ENCODE measurements at places on chromosomes 11 and 22.

- DNase-seq, result no peak
- H3K4me3 ChIP-seq, result no peak overlapping the region
- H3K36me3 ChIP-seq, result no peaks in the 10 kb centered on the region
- H3K4me1 ChIP-seq, result no peaks in the 10 kb centered on the region
- H3K27me3 ChIP-seq, result no peaks in the 10 kb centered on the region
- no peak overlapping the region for H3K27ac ChIP-seq
Measured at GRCh38 chr11:112255067-112255720, 5.5 kb downstream of the PLET1 start.

DNA sequence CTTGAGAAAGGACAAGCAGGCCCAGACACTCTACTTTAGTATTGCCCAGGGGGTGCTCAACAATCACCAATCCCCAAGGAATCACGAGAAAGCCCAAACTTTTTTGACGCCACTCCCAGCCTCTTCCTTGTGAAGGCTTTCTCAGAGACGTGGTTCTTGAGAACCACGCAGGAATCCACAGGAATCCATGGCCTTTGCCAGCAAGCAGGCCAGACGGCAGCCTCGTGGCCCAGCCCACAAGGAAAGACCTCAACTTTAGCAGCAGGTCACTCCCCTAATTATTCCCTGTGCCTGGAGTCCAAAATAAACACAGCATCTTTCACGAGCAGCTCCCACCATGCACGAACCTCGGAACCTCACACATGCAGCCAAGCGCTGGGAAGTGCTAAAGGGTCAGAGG, 104.2 kb downstream of the WT1 start:
- no peaks in the 10 kb centered on the region for H3K36me3 ChIP-seq
- no peak for DNase-seq
- no peaks in the 10 kb centered on the region for H3K4me1 ChIP-seq
- H3K27ac ChIP-seq, result no peak overlapping the region
- H3K27me3 ChIP-seq, result no peaks in the 10 kb centered on the region

DNA sequence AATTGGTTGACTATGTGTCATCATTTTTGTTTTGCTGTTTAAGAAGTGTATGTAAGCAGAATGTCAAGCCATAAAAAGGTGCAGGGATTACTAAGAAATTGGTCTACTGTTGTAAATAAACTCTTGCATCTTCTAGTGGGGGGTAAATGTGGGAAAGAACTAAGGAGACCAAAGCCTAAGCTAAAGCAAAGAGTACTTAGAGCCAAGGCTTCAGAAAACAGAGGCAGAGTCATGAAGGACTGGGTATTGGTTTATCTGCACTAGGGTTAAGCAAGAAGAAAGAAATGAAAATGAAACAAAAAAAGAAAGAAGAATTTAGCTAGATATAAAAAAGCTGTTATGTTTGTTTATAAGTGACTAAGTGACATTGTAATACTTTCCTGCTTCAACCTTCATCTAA, 628.1 kb downstream of the METTL15 start:
- no peak for DNase-seq
- H3K27me3 ChIP-seq, result no peaks in the 10 kb centered on the region
- H3K4me3 ChIP-seq, result no peak overlapping the region
- no peak overlapping the region for H3K27ac ChIP-seq
- H3K4me1 ChIP-seq, result no peaks in the 10 kb centered on the region

GRCh38 chr22:27223317-27224177, 566.2 kb downstream of the MIAT start:
- no peaks in the 10 kb centered on the region for H3K4me1 ChIP-seq
- H3K36me3 ChIP-seq, result no peaks in the 10 kb centered on the region
- DNase-seq, result no peak
- H3K27ac ChIP-seq, result no peak overlapping the region

DNA sequence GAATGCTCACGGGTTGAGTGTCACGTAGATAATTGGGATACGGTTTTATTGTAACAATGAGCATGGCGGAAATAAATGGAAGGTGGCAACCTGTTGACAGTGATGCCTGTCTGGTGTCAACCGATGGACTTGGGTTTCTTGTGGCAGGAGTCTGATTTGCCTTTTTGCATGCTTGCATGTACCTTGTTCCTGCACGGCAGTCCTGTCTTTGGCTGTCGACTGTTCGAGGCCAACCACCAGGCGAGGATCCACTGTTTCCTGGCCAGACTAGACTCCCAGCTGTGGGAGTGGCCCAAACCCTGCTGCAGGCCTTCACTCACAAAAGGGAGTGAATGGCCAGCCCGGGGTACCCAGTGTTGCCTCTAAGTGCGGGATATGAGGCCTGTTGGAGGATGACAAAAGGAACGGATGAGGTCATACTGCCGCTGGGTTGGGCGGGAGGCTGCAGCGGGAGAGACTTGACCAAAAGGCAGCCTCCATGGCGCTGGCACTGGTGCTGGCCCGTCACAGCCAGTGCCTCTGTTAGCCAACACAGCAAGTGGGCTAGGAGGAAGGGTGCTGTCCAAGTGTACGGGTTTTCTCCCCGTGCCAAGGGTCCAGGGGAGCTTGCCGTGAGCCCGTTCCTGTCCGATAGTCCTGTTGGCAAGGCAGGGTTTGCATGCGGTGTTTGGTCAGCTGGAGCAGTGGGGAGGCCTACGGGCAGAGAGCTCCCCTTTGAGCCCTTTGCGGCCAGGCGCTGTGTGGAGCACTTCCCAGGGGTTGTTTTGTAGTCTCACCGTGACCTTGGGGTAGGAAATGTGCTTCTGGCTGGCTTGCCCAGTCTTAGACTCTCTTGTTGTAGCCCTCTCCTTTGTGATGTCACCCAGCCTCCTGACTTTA, 974 bp downstream of the DGCR8 start:
- DNase-seq, result no peak
- H3K36me3 ChIP-seq, result peaks cover 9% of the 10 kb centered on the region
- H3K4me3 ChIP-seq, result peak overlapping the region; percentile 92
- peak overlapping the region; percentile 86 for H3K27ac ChIP-seq
- peaks cover 42% of the 10 kb centered on the region for H3K4me1 ChIP-seq

- no peaks in the 10 kb centered on the region for H3K36me3 ChIP-seq
- DNase-seq, result no peak
- H3K27me3 ChIP-seq, result no peaks in the 10 kb centered on the region
Measured at GRCh38 chr11:15146271-15147003, 31.7 kb downstream of the INSC start.

DNA sequence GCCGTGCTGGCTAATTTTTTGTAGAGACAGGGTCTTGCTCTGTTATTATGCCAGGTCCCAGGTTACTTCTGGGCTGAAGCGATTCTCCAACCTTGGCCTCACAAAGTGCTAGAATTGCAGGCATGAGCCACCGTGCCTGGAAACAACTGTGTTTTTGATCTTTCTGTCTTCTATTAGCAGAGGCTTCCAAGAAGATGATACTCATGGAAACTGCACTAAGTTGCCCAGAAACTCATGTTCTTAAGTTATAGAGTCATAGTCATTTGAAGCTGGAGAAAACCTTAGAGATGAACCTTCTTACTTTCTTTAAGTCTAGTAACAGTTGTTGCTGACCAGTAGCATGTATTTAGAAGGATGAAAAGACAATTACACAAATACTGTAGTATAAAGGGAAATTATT, 37.1 kb upstream of the HSPA8 start:
- no peak overlapping the region for H3K4me3 ChIP-seq
- no peak overlapping the region for H3K27ac ChIP-seq

- H3K27me3 ChIP-seq, result no peaks in the 10 kb centered on the region
- H3K36me3 ChIP-seq, result no peaks in the 10 kb centered on the region
- peak overlapping the region; percentile 57 for H3K27ac ChIP-seq
- no peak overlapping the region for H3K4me3 ChIP-seq
- no peak for DNase-seq
Measured at GRCh38 chr11:10379426-10379825, 74.6 kb downstream of the ADM start.

- H3K27me3 ChIP-seq, result no peaks in the 10 kb centered on the region
- no peak overlapping the region for H3K27ac ChIP-seq
- no peak for DNase-seq
- H3K4me3 ChIP-seq, result no peak overlapping the region
- no peaks in the 10 kb centered on the region for H3K4me1 ChIP-seq
Measured at GRCh38 chr11:6724013-6724412, 40.9 kb upstream of the MRPL17 start.

DNA sequence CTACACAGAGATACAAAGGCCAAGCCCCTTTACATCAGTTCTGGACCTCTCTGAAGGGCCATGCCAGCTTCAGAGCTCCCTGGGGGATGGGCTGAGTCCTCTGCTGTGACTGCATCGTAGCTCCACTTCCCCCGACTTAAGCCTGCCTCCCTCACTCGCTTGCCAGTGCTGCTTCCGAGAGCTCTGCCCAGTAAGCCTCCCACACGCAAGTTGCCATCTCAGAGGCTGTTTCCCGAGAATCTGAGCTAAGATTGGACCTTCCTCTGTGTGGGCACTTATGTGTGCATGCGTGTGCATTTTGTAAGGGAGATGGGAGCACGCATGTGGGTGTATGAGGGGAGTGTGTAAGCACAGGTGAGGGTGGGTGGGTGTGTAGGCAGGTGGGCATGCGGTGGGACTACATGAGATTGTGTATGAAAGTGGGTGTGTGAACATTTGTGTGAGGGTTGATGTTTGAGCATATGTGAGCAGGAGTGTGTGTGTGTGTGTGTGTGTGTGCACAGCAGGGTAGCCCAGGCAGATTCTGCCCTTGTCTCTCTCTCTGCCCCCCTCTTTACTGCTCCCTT, 163.0 kb upstream of the SYT13 start:
- DNase-seq, result no peak
- peaks cover 3% of the 10 kb centered on the region for H3K4me1 ChIP-seq

- H3K36me3 ChIP-seq, result no peaks in the 10 kb centered on the region
- no peak overlapping the region for H3K27ac ChIP-seq
- DNase-seq, result no peak
- no peaks in the 10 kb centered on the region for H3K4me1 ChIP-seq
- H3K4me3 ChIP-seq, result no peak overlapping the region
Measured at GRCh38 chr11:116509551-116509950, 263.2 kb downstream of the BUD13 start.

GRCh38 chr22:39962071-39962470, 1.9 kb downstream of the TMA7B start:
- no peaks in the 10 kb centered on the region for H3K36me3 ChIP-seq
- no peak overlapping the region for H3K4me3 ChIP-seq
- H3K27me3 ChIP-seq, result peaks cover 88% of the 10 kb centered on the region
- peaks cover 25% of the 10 kb centered on the region for H3K4me1 ChIP-seq
- DNase-seq, result no peak
- no peak overlapping the region for H3K27ac ChIP-seq

DNA sequence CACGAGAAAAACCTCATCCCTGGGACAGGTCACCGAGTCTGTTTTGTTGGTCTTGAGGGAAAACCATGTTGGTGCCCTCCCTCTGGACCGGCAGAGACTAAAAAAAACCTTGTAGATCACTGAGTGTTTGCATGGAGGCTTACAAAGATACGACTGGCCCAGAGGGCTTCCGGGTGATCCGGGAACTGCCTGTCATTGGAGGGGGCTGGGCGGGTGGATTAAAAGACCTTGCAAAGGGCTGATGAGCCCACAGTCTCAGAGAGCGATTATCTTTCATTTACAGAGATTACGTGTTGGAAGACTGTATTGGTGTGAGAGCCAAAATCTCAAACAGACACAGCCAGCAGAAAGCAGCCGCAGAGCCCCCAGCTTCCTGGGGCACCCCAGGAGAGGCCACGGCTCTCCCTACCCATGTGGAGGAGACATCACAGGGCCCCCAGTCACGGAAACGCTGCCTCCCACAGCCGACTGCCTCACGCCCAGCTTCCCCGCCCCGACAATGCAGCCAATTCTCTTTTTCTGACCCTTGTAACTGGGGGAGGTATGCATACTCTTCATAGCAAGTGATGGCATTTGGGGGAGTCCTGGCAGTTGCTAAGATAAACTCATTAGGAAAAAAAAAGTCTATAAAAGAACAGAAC, 426.4 kb downstream of the CTTN start:
- H3K4me1 ChIP-seq, result no peaks in the 10 kb centered on the region
- DNase-seq, result no peak
- peak overlapping the region; percentile 72 for H3K27ac ChIP-seq
- no peaks in the 10 kb centered on the region for H3K36me3 ChIP-seq
- no peak overlapping the region for H3K4me3 ChIP-seq

- DNase-seq, result no peak
- no peaks in the 10 kb centered on the region for H3K27me3 ChIP-seq
- peaks cover 40% of the 10 kb centered on the region for H3K36me3 ChIP-seq
- H3K4me1 ChIP-seq, result no peaks in the 10 kb centered on the region
- no peak overlapping the region for H3K27ac ChIP-seq
Measured at GRCh38 chr11:74634537-74634936, 42.2 kb downstream of the POLD3 start.

DNA sequence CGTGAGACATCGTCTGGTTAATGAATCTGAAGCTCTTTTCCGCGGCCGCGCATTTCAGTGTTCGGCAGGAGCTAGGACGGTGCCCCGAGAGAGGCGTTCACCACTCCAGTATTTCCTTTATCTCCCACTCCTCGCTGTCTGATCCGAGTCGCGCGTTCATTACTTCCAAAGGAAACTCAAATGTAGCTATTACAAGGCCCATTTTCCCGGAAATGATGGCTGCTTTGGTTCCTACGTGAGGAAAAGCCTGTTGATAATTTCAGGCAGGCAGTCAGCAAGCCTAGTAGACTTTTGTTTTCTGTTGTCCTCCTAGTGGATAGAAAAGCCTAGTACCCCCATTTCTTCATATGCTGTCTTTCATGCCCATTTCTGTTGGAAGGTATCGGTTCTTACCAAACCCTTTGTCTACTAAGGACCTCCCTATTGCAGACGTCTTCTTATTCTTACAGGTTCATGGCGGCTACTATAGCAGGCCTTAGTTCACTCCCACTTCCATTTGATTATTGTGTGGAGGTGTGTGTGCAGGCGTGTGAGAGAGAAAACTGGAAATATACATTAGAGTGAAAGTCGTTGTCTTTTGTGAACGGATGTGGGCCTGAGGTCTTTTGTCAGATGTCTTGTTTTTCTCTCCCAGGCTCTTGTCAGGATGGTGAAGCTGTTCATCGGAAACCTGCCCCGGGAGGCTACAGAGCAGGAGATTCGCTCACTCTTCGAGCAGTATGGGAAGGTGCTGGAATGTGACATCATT, 737 bp downstream of the RBM4 start:
- DNase-seq, result no peak
- peaks cover 77% of the 10 kb centered on the region for H3K4me1 ChIP-seq
- no peaks in the 10 kb centered on the region for H3K27me3 ChIP-seq
- peaks cover 57% of the 10 kb centered on the region for H3K36me3 ChIP-seq

DNA sequence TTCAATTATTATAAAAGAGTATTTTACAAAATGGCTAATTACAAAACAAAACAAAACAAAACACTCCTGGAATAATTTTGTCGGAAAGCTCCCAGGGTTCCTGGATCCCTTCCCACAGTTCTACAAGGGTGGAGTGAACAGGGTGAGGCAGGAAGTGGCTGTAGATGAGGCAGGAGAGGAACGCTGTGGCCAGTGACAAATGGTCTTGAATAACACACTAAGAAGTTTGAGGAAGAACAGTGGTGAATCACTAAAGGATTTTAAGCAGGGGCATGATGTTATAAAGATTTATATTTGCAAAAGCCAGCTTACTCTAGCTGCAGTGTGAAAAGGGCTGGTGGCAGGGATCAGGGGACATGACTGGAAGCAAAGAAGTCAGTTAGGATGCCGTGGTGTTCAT, 33.8 kb upstream of the APOA1 start:
- DNase-seq, result no peak
- H3K4me3 ChIP-seq, result no peak overlapping the region
- peak overlapping the region; percentile 25 for H3K27ac ChIP-seq
- H3K27me3 ChIP-seq, result no peaks in the 10 kb centered on the region
- H3K4me1 ChIP-seq, result no peaks in the 10 kb centered on the region
- H3K36me3 ChIP-seq, result peaks cover 100% of the 10 kb centered on the region
